Bone marrow (tissue), 2 donors: ENCODE measurements at places on chromosomes 2 and 18.

DNA sequence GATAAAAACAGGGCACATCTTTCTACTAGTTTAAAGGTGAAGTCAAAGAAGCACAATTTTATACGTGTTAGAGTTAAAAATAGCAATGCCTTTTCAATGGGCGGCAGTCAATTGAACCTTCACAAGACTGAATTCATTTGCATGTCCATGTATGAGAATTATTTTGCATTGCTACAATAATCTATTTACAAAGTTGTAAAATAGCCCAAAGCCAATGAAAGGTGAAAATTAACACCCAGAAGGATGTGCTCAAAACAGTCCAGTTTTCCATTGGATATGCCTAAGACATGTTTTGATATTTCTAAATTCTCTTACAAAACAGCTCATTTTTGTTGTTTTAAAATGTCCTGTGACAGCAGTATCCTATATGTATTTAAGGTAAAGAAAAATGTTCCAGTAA lies 425.1 kb upstream of the SYT4 start:
- DNase-seq = no peak

- DNase-seq = no peak
Measured at GRCh38 chr2:189236066-189236465, 56.5 kb upstream of the COL5A2 start.

- DNase-seq = no peak
Measured at GRCh38 chr18:35369126-35369525, 8.0 kb downstream of the ZNF396 start.

GRCh38 chr2:16318474-16319195 lies 347.0 kb downstream of the CYRIA start:
- DNase-seq = no peak

DNA sequence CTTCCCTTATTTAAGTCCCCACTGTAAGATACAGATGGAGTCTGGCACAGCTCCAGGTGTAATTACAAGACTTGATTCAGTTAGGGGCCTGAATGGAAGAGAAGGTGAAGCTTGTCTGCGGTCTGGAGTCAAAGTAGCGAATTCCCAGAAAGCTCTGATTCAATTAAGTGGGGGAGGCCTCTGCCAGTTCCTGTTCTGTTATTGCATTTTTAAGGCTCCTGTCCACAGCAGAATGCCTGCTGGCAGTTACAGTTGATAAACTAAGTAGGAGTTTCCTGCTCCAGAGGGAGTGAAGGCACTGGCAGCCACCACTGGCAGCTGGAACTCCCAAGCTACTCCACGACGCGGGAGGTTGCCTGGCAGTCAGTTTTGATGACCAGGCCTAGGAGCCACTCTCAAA lies 181.1 kb downstream of the SOCS6 start:
- no peak for DNase-seq

GRCh38 chr2:205759257-205759656 lies 77.0 kb downstream of the NRP2 start:
- no peak for DNase-seq

DNA sequence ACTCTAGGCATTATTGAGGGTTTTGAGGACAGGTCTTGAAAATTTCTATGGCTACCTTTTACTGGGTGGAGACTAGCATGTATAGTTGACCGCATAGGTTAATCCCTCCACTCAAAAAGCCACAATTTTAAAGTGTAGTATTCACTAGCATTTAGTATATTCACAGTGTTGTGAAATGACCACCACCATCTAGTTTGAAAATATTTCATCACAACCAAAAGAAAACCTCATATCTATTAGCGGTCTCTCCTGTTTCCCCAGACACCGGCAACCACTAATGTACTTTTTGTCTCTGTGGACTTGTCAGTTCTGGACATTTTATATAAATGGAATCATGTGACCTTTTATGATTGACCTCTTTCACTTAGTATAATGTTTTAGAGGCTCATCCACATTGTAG lies 53.9 kb downstream of the MSH2 start:
- no peak for DNase-seq

- no peak for DNase-seq
Measured at GRCh38 chr2:165240916-165241315, 1.7 kb downstream of the SCN2A start.

DNA sequence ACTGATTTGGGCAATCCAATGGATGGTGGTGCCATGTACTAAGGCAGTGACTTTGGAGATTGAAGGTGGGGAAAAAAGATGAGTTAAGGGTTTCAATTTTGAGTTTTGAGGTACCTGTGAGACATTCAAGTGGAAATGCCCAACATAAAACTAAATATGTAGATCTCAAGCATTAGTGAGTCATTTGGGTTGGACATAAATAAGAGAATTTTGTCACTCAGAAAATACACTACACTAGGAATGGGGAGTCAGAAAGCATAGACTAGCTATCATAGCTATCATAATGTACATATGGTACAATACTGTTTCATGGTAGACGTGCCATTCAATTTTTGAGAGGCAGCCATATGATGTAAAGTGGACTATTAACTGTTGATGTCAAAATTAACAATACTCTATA lies 56.1 kb downstream of the FBXO11 start:
- DNase-seq = no peak

- no peak for DNase-seq
Measured at GRCh38 chr18:30446605-30447004, 595.9 kb downstream of the DSC3 start.

DNA sequence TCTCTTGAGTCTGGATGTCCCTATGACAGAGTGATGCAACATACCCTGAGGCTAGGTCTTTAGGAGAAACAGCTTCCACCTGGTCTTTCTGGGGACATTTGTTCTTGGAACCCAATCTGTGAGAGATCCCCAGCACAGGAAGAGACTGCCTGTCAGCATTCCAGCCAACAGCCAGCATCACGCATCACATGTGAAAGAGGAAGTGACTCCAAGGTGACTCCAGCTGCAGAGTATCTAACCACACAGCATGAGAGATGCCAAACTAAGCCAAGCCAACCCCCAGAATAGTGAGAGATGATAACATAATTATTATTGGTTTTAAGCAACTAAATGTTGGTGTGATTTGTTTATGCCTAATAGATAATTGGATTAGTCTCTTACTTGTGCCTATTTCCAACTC lies 35.7 kb downstream of the C18orf63 start:
- no peak for DNase-seq

GRCh38 chr2:224579411-224579810 lies 5.8 kb downstream of the CUL3 start:
- DNase-seq = no peak

DNA sequence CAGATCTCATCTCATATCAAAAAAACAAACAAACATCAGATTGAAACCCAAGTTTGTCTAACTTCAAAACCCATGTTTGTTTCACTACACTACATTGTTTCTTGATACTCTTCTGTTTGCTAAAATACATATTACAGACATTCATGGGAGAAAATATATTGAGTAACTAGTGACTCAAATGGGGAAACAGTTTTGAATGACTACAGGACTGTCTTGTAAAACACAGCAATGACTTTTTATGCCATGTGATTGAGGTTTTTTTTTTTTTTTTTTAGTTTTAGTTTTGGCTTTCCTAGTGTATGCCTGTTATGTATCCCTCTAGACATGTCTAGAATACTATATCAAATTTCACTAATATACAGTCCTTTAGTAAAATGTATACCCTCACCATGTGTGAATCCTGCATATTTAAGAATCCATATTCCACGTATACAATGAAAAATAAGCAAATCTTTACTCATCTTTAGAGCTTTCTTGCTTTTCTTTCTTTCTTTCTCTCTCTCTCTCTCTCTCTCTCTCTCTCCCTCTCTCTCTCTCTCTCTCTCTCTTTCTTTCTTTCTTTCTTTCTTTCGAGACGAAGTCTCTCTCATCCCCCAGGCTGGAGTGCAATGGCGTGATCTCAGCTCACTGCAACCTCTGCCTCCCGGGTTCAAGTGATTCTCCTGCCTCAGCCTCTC lies 46.6 kb upstream of the SERTAD2 start:
- no peak for DNase-seq

DNA sequence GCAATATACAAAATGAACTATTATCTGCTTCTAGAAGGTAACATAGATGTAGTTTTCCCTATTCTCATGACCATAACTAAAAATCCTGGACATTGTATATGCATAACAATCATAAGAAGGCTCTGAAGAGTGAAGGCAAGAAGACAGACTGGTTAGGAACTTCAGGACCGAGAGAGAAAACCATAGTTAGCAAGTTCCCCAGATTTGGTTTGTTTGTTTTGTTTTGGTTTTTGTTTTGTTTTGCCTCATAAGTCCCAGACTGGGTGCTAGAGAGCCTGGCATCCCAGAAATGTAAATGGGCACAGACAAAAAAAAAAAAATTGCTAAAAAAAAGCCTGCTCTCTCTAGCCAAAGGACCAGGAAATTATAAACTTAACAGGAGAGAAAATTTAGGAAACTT lies 192.2 kb upstream of the FBXO11 start:
- no peak for DNase-seq

DNA sequence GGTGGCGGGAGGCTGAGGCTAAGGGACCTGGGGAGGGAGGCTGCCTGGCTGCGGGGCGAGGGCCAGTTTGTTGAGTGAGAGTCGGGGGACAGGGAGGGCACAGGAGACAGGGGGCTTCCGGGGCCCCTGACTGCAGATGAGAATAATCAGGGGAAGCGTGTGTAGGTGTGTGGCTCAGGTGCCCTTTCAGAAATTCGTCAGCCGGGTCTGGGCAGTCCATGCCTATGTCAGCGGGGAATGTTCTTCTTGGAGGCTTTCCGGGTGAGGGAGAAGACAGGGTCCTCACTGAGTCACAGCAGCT lies 52.3 kb upstream of the OTOF start:
- DNase-seq = no peak

GRCh38 chr2:190649798-190650390 lies 1.0 kb downstream of the NAB1 start:
- no peak for DNase-seq

DNA sequence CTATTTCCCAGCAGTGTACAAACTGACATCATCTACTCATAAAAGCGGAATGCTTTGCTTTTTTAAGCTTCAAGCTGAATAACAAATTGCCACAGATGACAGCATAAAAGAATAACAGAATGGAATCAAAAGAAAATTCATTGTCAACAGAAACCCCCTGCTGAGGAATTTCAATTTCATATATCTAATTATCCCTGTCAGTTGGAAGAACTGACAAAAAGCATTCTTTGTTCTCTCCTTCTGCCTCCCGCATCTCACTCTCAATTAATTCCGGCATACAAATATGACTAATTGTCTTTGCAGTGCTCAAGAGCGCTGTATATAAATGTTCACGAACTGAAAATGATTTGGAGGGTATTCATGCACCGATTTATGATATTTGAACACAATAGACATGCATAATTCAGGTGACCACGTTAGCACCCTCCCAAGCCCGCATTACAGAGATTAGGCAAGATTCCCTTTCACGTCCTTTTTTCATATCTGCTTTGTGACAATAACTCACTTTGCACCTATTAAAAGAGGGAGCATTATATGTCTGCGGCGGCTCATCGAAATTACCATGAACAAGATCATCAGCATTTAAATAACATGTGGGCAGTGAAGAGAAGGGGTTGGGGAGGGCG lies 277.7 kb upstream of the SALL3 start:
- DNase-seq = no peak

GRCh38 chr2:64104933-64105332 lies 39.3 kb downstream of the PELI1 start:
- no peak for DNase-seq

- no peak for DNase-seq
Measured at GRCh38 chr2:46803547-46803878, 112.1 kb downstream of the MCFD2 start.

GRCh38 chr2:130915595-130916437 lies 79.1 kb downstream of the ARHGEF4 start:
- DNase-seq = no peak

DNA sequence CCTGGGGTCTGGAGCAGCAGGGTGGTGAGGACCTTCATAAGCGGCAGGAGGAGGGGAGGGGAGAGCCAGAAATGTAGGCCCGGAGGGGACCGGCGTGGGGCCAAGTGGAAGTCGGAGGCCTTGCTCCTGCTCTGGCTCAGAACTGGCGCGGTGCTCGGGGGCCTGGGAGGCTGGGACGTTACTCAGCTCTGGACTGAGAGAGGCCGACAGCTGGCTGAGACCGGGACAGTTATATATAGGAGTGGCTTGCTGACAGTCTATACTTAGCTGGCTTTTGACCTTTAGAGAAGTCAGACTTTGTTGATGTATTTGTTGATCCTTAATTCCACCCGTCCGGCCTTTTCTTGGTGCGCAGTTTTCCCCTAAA lies 15.7 kb downstream of the IGFBP5 start:
- DNase-seq = no peak

DNA sequence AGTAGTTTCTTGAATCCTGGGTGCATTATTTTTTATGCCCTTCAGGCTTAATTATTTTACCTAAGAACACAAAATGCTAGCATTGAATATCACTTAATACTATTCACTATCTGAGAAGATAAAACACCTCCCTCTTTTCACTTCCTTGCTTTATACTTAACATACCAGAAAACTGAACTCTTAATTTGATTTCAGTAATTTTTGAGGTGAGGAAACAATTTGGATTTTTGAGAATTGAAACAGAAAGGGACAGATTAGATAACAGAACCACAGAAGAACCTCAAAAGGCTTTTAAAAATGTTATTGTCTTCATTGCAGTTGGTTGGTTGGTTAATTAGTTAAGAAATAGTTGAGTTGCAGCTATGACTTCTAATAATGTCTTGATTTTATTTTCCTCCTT lies 69.5 kb downstream of the GPD2 start:
- no peak for DNase-seq

DNA sequence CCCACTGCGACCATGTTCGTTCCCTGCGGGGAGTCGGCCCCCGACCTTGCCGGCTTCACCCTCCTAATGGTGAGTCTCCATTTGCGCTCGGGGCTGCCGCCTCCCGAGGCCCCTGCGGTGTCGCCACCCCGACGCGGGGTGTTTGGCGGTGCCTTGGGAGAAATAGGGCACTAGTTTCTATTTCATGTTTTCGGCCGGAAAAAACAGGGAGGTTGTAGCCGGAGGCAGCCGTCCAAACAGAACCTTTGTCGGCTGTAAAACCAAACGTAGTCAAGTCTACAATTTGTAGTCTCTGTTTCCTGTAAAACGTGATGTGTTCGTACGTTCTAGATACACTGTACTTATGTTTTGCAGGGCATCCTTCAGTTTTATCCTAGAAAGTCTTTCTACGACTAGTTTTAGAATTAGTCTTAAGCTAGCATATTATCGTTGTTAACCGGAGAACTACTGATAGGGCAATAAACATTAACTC lies 290 bp downstream of the PSMG2 start:
- no peak for DNase-seq

DNA sequence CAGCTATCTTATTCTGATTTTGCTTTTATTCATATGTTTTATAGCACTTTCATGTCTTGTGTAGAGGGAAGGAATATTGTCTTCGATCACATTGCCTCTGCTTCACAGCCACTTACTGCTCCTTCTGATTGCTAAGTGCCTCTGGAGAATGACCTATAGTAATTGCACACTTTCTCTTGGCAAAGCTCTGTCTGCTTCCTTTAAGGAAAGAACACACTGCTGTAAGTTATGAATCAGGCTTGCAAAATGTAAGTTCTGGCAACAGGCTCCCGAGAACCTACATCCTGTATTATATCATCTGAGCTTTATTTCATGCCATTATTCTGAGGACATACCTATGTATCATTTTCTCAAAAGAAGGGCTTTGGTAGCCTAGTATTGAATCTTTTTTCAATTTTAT lies 170.7 kb downstream of the ZNF804A start:
- DNase-seq = no peak
